ENCODE measurements at places on chromosomes 5 and 9.

DNA sequence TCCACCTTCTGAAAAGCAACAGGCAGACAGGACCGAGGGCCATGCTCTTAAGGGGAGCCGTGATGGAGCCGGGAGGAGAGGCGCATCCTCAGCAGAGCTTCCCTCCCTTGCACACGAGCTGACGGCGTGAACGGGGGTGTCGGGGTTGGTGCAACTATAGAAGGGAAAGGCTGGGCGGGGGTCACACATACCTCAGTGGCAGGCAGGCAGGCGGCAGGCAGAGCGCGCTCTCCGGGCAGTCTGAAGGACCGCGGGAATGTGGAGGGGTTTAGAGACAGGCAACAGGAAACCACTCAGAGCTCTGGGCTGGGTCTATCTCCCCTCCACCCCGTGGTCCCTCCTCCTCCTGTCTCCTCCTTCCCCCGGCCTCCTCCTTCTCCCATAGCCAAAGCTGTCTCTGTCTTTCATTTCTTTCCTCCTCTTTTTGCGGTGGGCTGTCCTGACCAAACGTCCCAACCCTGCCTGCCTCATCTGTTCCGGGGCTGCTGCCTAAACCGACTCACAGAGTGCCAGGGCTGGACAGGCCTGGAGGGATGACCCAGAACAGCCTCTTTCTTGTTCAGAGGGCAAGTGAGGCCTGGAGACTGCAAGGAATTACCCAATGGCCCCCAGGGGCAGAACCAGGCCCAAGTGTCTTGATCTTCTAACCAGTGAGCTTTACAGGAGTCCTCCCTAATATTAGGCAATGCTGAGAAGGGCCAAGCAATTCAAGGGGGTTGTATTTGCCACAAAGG lies at the start of gene SPARC:
Gene SPARC, minus strand, starts transcription at position 242 of the 734 bp plus-strand sequence. CDS start 10,727 bp downstream, outside the sequence.
- peak; percentile 96 for DNase-seq

GRCh38 chr9:109037946-109038715 lies 24.8 kb upstream of the CTNNAL1 start:
- no peak for DNase-seq

DNA sequence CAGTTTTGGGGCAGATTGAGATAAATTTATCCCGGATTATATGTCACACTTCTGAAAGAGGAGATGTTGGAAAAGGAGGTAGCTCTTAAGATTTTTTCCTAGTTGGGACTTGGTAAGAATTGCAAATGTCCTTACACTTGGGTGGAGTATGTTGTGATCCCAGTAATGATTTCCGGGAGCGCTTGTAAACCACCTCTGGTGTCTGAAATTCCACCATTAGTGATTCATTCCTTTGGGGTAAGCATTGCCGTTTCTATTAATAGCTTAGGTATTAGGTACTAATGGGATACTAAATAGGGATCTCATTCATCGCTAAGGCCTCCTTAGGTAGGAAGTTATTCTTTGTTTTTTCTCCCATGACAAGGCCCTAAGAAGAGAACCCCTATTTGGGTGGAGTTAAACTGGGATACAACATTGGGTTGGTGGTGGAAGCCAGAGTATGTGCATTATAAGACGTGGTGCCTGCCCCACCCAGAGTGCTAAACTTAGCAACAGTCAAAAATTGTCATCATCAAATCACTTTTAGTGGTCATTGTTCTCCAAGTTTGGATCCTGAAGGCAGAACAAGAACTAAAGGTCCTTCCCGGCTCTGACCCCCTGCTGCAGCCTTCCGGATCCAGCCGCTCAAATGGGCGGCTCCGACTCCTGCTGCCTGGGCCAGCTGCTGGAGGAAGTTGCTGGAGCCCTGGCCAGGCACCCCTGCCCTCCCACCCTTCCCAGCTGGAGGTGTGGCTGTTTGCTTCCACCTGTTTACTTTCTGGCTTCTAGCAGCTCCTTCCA lies 31.7 kb upstream of the DAB2IP start:
- no peak for DNase-seq

DNA sequence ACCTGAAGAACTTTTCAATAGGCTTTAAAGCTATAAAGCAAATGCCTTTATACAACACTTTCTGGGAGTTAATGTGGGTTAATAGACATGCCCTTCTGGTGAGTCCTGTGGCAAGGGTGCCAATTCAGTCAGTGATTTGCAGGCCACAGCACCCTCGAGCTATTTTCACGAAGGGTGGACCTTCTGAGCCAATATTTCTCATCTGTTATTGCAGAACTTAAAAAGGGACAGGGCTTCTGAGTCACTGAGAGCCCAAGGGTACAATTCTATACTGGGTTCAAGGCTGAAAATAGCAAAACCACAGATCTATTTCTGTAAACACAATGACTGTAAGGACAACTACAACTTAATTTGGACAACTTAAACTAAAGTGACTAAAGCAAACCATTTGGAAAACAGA lies 92.8 kb downstream of the GABRG2 start:
- no peak for DNase-seq

- no peak for DNase-seq
Measured at GRCh38 chr9:21833090-21833801, 30.8 kb downstream of the MTAP start.

Data from fibroblast of the aortic adventitia (primary cell).